ENCODE measurements at places on chromosomes 2 and 18.

- DNase-seq: peak; percentile 71
Observed at GRCh38 chr2:180707884-180708205, 272.6 kb upstream of the UBE2E3 start.

- DNase-seq: no peak
Observed at GRCh38 chr2:222912776-222913175, 51.9 kb downstream of the ACSL3 start.

DNA sequence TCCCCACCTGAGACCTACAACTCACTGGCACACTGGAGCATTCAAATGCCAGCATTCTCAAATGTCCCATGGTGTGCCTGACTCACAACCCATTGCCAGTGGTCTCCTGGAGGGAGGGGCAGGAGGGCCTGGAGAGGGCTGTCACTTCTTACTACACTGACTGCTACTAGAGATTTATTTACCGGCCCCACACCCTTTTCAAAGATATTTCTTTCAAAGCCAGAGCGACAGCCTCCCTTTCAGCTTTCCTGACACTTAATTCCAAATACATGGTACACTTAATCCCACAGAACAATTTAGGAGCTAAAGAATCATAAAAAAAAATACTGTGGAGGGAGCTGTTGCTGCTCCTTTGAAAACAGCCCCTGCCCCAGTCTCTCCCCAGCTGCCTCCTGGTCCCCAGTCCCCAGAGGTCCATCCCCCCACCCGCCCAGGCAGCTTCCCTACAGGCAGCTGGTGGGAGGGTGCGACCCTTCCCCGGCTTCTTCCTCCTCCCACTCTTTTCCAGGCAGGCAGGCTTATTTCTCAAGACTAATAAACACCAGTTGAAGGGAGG, 129.1 kb upstream of the SMAD2 start:
- no peak for DNase-seq

GRCh38 chr18:26703170-26703930, 155.0 kb upstream of the KCTD1 start:
- DNase-seq: no peak

DNA sequence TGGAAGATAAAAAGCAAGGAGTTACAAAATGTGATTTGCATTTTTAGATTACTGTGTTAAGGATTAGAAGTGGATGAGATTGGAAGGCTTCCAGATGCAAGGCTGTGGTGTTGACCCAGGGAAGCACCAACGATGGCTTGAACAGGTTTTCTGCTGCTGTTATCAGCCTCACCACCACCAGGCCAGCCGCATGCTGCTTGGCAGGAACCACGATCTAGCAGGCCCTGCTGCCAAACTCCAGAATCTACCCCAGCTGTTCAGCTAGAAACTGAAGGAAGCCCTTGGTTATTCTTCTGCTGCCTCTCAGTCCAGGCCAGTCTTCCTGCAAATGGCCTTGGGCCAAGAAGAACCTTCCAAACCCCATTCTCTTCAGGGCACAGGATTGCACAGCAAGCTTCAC, 133.9 kb downstream of the MTCL1 start:
- no peak for DNase-seq

GRCh38 chr2:73987109-73987947, 2.6 kb downstream of the TET3 start:
- peak; percentile 61 for DNase-seq

- DNase-seq: no peak
Observed at GRCh38 chr2:85421260-85422071, 3.0 kb downstream of the SH2D6 start.

DNA sequence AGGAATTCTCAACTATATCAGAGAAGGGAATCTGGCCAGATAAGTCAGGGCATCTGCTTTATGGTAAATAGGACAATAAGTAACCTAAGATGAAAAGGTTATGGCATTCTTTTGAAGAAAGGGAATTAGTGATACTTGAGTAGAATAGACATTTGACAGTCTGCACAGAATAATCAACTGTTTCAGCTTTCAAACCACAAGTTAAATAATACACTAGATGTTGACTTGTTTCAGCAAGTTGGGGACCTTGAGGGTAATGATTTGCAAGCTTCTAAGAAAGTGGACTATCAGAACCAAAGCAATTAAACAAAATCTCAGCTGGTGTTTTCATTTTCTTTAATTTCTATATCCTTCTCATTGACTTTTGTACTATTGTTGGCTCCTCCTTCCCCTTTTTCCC, 54.5 kb downstream of the SLC39A10 start:
- DNase-seq: no peak

GRCh38 chr2:120383631-120384340, 37.9 kb downstream of the INHBB start:
- no peak for DNase-seq

Measured in suppressor macrophage treated with lipopolysaccharide for 1 hour (primary cell).